ENCODE measurements at places on chromosomes 5 and 9.

- no peak for DNase-seq
These were observed 35.7 kb upstream of the LURAP1L start for GRCh38 chr9:12739014-12739652.

GRCh38 chr9:37010180-37010579 lies 23.9 kb downstream of the PAX5 start:
- DNase-seq, result no peak

GRCh38 chr5:90111364-90112032 lies 298.1 kb downstream of the CETN3 start:
- DNase-seq, result no peak

GRCh38 chr9:136147038-136147889 lies 28.6 kb upstream of the TMEM250 start:
- no peak for DNase-seq

DNA sequence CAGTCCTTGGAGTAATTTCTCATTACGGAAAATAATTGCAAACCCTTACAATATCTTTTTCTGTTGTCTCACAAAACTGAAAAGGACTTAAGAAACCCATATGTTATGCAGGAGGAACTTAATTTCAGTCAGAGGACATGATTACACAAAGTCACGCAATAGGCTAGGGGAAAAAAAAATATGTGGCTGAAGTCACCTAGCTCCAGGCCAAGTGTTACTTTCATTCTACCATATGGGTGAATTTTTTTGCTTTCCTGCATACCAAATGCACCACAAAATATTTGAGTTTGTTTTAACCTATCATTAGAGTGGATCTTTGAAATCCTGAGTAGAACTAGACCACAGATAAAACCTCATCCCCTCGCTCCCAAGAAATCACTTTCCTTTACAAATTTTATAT lies 523.5 kb downstream of the CAAP1 start:
- peak; percentile 63 for DNase-seq

GRCh38 chr5:159095151-159095721 lies 4.5 kb downstream of the EBF1 start:
- no peak for DNase-seq

GRCh38 chr5:124651663-124652513 lies 94.6 kb downstream of the ZNF608 start:
- no peak for DNase-seq

GRCh38 chr5:128665747-128666355 lies 127.8 kb upstream of the FBN2 start:
- DNase-seq, result no peak

- no peak for DNase-seq
These were observed 1.0 kb upstream of the RXRA start for GRCh38 chr9:134325096-134325812.

GRCh38 chr9:4559261-4560182 lies 69.3 kb downstream of the SLC1A1 start:
- no peak for DNase-seq

GRCh38 chr9:128629852-128630545 lies 26.6 kb downstream of the DYNC2I2 start:
- DNase-seq, result no peak

DNA sequence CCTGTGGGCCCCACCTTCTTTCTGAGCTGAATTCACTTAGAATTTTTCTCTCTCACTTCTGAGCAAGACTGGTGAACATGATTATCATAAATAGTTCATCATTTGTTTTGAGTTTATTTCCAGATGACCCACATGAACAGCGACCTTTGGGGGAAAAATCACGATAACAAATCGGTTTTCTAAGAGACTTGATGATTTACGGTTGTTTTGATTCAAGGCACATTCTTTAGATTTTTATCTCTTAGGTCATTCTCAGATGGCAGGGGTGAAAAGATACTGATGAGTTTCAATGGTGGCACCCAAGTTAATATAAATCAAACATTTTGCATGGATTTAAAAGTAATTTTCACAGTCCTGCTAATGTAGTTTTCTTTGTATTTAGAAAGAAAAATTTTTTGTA lies 95.1 kb downstream of the DMXL1 start:
- DNase-seq, result no peak

GRCh38 chr5:168443950-168444700 lies 42.1 kb upstream of the RARS1 start:
- DNase-seq, result no peak

GRCh38 chr5:159567461-159567860 lies 237.2 kb upstream of the IL12B start:
- DNase-seq, result no peak

DNA sequence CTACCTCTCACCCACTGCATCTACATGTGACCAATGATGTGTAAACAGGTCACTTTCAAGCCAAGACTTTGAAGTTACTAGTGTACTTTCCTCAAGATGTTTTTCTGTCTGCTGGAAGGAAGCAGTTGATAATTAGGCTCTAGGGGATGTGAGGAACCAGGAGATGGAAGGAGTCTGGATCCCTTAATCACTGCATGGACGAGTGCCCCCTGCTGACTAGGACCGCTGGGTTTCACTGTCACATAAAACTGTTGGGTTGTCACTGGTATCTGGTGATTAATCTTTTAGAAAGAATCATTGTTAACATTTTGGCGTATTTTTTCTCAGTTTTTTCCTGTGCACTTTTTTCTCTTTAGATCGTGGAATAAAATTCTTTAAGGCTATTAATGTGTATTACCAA lies 79.5 kb downstream of the SREK1 start:
- DNase-seq, result no peak

GRCh38 chr5:45454114-45454513 lies 242.1 kb downstream of the HCN1 start:
- DNase-seq, result no peak

- DNase-seq, result no peak
These were observed 478.6 kb upstream of the WWC1 start for GRCh38 chr5:167812871-167813270.

DNA sequence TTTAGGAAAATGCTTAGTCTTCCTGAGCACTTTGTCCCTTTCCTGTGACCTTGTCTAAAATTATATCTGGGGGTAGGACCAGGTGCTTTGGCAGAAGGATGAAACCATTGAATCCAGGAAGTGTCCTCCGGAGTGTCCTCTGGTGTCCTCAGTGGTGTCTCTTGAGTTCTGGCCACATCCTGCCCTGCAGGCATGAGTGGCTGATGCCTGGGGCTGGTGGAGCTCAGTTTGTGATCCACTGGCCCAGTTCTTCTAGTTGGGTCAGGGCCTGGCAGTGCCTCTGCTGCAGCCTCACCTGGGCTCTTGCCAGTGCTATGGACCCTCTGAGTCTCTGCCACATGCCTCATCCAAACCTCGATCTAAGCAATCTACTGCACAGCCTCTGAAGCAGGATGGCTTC lies 14.4 kb upstream of the TMED7 start:
- DNase-seq, result no peak

DNA sequence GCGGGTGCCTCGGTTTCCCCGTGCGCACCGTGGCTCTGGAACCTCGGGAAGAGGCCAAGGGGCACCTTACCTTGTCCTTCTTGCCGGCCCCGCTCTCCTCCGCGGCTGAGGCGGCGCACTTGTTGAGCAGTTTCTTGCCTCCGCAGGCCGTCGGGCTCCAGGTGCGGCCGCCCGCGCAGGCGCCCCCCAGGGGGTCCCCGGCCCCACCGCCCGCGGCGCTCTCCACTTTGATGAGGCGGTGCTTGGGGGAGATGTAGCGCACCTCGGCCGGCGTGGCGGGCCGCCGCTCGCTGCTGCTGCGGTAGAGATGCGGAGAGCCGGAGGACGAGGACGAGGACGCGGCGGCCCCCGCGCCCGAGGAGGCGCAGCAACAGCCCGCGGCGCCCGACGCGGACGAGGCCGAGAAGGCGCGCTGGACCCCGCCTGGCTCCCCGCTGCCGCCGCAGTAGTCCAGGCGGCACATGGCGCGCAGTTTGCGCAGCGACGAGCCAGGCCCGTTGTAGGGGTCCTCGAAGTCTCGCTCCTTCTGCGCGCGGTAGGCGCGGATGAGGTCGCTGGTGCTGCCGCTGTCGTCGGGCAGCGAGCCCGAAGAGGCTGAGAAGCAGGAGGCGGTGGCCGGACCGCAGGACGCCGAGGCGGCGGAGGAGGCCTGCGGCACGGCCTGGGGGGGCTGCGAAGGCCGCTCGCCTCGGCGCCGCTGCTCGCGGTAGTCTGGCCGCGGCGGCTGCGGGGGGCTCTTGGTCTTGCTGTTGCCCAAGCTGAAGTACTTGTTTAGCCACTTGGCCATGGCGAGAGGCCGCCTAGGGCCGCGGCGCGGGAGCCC lies 957 bp downstream of the SHB start:
- DNase-seq, result no peak

DNA sequence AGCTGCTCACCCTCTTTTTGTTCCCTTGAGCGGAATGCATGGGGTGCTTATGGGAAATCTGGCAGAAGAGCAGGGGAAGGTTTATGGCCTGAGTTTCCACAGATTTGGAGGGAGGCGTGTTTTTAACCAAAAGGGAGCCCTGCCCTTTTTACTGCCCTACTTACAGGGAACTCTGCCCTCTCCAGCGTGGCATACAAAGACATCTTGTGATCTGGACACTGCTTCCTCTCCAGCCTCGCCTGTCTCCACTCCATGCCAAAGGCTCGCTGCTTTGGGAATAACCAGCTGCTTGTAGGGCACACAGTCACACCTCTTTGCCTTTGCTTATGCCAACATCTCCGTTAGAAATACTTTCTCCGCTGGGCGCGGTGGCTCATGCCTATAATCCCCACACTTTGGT lies 314.2 kb downstream of the ARHGAP26 start:
- no peak for DNase-seq

GRCh38 chr5:142432961-142433360 lies 108.1 kb upstream of the SPRY4 start:
- no peak for DNase-seq

DNA sequence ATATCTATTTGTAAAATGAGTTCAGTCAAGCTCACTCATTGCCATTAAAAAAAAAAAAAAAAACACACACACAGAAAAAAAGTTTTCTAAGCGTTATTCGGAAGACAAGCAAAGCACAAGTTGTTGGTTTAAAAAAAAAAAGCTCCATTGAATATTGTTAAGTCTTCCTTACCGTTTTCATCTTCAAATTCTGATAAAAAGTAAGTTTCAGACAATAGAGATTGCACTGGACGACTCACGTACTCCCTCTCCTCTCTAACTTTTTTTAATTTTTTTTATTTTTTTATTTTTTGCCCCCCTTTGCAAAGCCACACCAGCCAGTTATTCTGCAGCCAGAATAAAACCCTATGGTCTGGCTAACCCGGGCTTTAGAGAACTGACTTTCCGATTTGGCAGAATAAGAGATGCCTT lies 544 bp downstream of the ADAMTS6 start:
- DNase-seq, result no peak

- DNase-seq, result no peak
These were observed 590.7 kb downstream of the RAB3C start for GRCh38 chr5:59173578-59173977.

DNA sequence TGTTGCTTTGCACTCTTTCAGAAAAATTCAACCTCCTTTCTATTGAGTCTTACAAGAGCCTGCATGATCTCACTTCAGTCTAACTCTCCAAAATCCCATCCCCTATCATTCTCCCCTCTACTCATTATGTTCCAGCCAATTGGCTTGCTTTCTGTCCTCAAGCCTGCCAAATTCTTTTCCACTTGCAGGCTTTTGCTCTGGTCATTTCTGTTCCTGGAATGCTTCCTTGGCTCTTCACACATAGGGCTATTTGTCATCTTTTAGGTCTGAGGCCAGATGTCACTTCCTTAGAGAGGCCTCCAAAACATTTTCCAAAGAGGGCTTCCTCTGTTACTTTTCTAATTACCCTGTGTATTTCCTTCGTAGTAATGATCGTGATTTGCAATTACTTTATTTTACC lies 11.8 kb upstream of the CHD1 start:
- DNase-seq, result no peak

- DNase-seq, result peak; percentile 31
These were observed 352.9 kb downstream of the DNAH5 start for GRCh38 chr5:13591621-13592020.

DNA sequence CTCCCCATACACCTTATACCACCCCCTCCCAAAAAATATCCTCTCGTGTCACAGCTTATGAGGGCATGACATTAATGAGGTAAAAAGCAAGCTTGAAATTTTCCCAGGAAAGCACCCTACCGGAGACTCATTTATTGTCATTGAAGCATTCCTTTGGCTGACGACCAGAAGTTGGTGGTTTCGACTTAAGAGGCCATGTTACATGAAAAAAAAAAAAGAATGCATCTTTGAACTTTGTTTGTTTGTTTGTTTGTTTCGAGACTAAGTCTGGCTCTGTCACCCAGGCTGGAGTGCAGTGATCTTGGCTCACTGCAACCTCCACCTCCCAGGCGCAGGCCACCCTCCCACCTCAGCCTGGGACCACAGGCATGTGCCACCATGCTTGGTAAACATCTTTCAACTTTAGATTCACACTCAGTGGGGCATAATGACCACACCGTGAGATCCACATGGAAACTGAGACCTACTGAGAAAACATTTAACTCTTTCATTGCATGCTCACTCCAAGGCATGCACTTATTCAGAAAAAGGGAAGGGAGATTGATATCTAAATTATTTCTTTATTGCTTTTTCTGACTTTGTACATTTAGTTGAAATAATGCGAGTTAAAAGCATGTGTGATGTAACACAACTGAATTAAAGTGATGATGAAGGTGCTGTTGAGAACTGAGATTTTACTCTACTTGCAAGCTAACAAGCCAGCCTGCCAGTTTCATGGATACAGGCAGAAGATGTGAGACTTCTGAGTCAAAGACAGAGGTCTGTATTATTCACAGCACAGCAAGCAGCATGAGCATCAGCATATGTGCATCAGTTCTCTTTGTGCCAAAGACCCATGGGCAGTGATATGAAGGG lies 5.1 kb upstream of the RAB14 start:
- no peak for DNase-seq

- no peak for DNase-seq
These were observed 1.9 kb upstream of the FIBCD1 start for GRCh38 chr9:130940693-130941576.

DNA sequence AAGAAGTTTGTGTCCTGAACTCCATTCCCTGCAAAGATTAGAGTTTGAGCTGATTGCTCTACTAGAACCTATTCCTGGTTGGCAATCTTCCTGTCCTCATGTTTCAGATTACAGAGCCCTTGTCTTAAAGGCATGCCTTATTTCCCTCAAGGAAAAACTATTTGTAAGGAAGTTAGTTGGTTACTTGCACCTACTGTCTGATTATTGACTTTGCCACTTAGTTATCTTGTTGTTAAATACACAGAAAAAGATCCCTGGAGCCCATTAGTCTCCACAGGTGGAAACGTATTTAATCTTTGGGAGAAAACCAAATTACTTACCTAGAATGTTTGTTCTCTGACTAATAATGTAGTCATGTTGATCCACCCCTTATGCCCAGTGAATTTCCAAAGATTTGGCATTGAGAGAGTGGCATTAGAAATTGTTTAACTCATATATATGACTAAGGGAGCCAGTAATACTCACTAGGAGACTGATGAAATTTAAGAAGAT lies 132.3 kb upstream of the ELL2 start:
- DNase-seq, result no peak

- DNase-seq, result no peak
These were observed 10.9 kb downstream of the SHOC1 start for GRCh38 chr9:111783857-111784256.

GRCh38 chr9:78664370-78664769 lies 367.4 kb downstream of the PSAT1 start:
- no peak for DNase-seq

GRCh38 chr9:108621991-108622855 lies 233.6 kb downstream of the ACTL7B start:
- DNase-seq, result peak; percentile 73

- DNase-seq, result peak; percentile 43
These were observed 10.5 kb downstream of the HABP4 start for GRCh38 chr9:96460470-96460869.

Data from AG09309 (cell line).